ENCODE measurements at places on chromosomes 16 and 17. TPM values are rescaled to one million over a fixed set of nuclear protein-coding genes. Genes with fewer than 3 reads are reported as not detected.

DNA sequence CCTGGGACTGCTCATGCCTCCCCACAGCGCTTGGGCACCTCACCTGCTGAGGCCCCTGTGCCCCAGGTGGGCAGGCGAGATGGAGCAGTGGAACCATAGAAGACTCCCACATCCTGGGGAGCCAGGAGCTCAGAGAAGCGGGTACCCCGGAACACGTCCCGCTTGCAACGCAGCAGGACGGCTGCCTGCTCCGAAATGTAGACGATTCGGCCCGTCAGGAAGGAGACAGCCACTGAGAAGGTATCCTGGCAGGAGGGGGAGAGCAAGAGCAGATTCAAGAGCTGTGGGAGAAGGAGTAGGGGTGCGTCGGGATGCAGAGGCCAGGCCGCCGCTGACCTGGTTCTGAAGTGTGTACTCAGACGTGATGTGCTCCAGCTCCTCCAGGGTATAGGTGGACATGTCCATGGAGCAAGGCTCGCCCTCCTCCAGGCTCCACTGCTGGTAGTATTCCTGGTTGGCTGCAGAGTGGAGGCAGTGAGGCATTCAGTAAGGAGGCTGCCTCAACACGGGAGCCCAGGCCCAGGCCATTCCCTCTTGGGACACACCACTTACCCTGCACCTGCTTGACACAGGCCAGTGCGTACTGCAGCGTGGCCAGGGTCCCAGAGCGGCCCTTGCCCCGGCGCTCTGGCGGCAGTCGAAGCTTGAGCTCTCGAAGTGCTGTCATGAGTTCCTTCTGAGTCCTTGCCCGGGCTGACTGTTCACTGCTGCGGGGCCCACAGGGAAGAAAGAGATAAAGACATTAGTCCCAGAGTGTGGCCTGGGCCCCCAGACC, 2.6 kb downstream of the PER1 start:
- DNase-seq, result peak; percentile 62

Gene SCGB1C2
- not detected for total RNA-seq

GRCh38 chr17:21166595-21167210, 39.9 kb downstream of the DHRS7B start:
- DNase-seq, result no peak

DNA sequence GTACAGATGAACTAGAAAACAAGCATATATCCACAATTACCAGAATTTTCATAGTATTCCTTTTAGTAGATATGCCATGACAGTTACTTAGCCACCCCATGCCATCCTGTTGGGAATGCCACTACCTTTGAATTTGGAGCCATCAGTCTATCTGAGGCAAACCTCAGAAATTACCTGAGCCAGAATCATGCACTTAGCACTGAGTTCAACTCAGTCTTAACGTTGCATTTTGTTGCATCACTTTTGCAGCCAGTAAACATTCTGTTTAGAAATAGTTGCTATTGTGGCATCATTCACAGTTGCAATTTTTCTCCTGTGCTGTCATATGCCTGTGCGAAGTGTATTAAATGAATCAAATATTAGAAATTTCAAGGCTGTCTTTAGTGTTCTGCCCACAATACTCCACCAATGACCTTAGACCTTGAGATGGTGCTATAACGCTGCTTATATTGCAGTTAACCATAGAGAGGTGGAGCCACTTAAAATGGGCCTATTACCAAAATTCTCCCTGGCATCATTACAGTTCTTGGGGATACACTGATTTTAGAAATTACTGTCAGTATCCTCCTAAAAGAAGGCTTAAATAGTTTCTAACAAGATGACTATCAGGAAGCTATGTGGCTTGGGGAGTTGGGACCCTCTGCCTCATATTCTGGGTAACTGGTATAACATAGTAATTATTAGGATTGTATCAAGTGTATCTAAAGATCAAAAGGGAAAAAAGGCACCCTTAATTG, 11.1 kb downstream of the PTRH2 start:
- DNase-seq, result no peak

Gene P2RX5
- 92.3 TPM for total RNA-seq

- DNase-seq, result no peak
These were observed 2.3 kb upstream of the CBX2 start for GRCh38 chr17:79775632-79776031.

DNA sequence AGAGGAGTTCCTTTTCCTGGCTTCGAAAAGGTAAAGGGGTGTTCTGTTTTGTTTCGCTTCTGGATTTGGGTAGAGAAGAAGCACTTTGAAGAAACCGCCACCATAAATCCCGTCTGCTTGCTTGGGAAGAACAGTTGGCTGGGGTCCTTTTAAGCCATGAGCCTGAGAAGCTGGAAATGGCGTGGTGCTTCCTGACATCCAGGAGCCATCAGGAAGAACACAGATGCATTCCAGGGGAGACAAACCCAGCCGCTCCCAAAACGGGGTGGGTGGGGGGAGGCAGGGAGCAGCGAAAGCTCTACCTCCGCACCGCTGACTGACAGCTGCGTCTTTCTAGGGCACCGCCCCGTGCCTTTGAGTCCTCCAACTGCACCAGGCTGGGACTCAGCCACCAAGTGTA, 91.6 kb downstream of the ZDHHC7 start:
- DNase-seq, result no peak

- DNase-seq, result no peak
These were observed 208.3 kb downstream of the NPIPB11 start for GRCh38 chr16:29198231-29198630.

Gene CSH1
- total RNA-seq, result not detected

- DNase-seq, result no peak
These were observed 11.8 kb downstream of the TEX14 start for GRCh38 chr17:58680038-58680369.

DNA sequence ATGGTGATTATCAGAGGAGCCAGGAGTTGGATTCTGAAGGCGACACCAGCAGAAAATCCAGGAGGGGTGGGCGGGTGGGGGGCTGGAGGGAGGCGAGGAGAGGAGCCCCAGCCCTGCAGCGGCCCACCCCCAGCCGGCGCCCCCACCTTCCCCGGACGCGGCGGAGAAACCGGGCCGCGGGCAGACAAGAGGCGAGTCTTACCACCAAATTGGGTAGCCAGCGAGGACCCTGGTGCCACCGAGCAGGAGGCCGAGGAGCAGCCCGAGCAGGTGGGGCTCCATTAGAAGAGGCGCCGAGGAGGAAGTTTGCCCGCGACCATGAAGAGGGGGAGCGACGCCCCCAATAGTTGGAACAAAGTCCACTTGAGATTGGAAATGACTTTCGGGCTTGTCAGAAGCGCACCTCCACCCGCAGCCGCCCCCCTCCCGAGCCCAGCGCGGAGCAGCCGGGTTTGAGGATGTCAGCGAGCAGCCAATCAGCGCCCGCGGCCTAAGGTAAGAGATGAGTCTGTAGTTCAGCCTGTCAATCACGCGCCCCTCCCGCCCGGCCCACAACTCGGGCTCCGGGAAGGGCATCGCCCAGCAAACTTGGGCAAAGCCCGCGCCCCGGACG, at the start of gene WNT3:
TSS of gene WNT3 (minus strand) at position 377 of the 613 bp plus-strand sequence. CDS start at position 282, 95 bp downstream.
- peak; percentile 83 for DNase-seq

All from activated CD4-positive, alpha-beta T cell treated with anti-CD3 and anti-CD28 coated beads, Interleukin-2, amount 10 ng/mL, durations not matched to agents 24 days and 14 days (primary cell).